ENCODE measurements at places on chromosomes 5 and 9.

DNA sequence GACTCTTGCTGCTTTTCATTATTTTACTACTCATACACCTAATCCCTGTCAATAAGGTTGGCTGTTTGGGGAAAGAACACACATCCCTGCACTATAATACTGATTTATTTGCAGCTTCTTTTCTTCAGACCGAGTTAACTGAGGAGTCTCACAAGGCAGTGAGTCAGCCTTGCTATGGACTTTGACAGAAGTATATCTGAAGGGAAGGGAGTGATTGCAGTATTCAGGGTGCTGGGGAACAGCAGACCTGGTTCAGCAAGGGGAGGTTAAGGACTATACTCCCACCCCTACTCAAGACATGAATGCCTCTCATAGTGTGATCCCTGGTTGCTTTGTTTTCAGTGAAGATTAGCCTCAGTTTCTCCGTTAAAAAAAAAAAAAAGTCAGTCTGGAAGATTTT lies 99.8 kb downstream of the TLE4 start:
- DNase-seq = no peak

GRCh38 chr5:107425541-107426031 lies 245.2 kb downstream of the EFNA5 start:
- no peak for DNase-seq

DNA sequence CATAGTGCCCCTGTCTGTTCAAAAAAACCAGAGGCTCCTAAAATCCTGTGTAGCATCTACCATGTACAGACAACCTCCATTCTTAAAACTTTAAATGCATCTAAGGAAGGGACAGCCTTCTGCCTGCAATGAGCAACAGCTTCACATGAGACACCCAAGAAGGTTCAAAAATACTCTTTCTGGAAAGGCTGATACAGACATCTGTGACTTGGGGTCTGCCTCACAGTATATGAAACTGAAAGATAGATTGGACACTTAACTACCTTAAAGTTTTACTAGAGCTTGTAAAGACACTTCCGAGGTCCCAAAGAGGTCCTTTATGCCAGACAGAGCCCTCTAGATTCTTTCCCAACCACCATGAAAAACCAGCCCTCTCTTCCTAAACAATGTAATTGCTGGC lies 28.2 kb upstream of the CATSPER3 start:
- DNase-seq = no peak

GRCh38 chr5:150400316-150401075 lies 12.2 kb downstream of the CD74 start:
- DNase-seq = no peak

DNA sequence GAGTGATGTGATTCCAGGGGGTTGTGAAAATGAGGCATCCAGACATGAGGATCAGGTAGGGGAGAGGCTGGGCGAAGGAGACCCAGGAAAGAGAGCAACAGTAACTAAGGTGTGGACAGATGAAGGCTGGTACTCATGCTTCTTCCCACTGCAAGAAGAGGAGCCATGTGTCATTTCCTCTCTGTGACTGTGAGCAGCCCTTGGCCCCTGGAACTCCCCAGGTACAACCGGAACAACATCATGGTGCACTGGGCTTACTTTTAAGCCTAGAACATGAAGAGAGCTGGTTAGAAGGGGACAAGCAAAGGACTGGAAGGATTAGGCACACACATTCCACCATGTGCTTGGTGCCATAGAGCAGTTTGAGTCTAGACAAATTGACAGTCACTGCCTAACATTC lies 10.9 kb upstream of the IL12B start:
- no peak for DNase-seq

GRCh38 chr5:172605466-172605865 lies 35.6 kb upstream of the NEURL1B start:
- no peak for DNase-seq

GRCh38 chr5:166784545-166785078 lies 1506.8 kb upstream of the WWC1 start:
- no peak for DNase-seq

DNA sequence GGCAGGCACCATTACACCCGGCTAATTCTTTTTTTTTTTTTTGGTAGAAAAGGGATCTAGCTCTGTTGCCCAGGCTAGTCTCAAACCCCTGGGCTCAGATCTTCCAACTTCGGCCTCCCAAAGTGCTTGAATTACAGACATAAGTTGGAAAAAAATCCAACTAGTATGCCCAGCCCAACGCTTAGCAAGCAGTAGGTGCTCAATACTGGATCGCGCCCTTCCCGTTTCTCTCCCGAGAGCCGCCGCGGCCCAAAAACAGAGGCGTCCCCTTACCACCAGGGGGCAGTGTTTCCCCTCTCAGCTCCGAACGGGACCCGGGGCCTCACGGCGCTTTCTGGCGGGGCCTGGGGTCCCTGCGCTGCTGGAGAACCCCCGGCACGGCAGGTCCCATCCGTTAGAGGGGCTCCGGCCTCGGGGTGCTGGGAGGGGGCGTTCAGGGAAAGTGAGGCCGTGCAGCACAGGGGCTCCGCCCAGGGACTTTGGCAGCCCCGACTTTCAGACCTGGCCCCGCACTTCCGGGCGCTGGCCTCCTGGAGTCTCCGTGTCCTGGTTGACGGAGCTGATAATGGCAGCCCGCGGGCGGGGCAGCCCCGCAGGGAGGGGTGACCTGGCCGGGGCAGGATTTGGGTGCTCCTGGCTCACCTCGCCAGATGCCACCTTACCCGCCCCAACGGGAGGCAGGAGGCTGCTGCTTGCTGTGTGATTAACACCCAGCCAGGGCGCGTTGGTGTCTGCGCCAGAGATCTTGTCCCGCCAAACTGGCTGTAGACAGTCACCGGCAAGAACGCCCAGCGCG lies 15.2 kb downstream of the PTGES start:
- DNase-seq = peak; percentile 87

DNA sequence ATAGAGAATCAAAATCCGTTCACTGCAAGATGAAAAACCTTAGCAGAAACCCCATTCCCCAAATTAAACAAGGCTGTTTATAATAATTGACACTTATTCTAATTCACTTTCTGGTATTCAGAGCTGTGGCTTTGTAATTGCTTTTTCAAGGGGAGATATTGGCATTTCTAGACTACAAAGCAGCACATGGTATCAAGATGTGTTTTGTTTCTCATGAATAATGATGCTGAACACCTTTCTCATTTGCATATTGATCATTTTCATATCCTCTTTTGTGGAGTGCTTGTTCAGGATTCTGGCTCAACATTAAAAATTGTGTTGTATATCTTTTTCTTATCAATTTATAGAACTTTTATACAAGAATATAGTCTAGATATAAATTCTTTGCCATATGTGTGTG lies 22.4 kb upstream of the ANKRD55 start:
- DNase-seq = no peak

- DNase-seq = peak; percentile 24
Measured at GRCh38 chr9:21964925-21965385, 29.2 kb downstream of the CDKN2A start.

DNA sequence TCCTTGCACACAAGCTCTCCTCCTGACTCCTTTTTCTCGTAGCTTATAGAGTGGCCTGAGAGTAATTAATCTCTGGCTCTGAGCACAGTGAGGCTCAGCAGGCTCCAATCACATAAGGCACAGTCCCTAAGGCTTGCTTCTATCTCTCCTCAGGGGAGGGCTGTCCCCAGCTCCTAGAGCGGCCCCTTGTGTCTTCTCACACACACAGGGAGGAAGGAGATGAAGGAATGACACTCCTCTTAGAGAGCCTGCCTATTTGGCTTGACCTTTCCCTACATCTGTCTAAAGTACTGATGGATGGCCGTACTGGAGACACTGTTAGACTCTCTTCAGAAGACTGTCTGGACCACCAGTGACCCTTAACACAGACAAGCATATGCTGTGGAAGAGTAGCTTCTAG lies 12.9 kb downstream of the TAS2R1 start:
- no peak for DNase-seq

GRCh38 chr5:139199321-139199720 lies 1.2 kb upstream of the SIL1 start:
- no peak for DNase-seq

DNA sequence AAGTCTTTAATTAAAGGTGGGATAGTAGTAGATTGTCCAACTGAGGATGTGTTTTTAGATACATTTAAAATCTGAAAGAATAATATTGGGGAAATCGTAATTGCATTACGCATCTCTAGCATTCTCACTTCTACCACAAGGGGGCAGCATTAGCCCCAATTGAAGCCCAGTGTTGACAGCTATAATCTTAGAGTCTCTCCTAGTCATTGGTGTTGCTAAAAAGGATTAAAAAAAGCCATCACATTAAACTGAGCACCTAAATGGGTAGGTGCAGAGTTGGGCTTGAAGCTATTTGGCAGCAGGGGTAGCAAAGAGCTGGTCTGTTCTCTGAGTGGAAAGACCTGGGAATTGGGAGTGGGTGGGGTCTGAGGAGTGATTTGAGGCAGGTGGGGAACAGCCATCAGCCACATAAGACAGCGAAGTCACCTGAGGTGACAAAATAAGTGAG lies 177.2 kb downstream of the OSTF1 start:
- peak; percentile 26 for DNase-seq

- DNase-seq = no peak
Measured at GRCh38 chr9:68496356-68496755, 44.3 kb downstream of the TMEM252 start.

GRCh38 chr5:126677121-126677520 lies 76.4 kb downstream of the PHAX start:
- no peak for DNase-seq

GRCh38 chr5:6291961-6292360 lies 86.4 kb downstream of the MED10 start:
- DNase-seq = peak; percentile 21

GRCh38 chr5:1106385-1107166 lies 5.3 kb downstream of the SLC12A7 start:
- peak; percentile 29 for DNase-seq

DNA sequence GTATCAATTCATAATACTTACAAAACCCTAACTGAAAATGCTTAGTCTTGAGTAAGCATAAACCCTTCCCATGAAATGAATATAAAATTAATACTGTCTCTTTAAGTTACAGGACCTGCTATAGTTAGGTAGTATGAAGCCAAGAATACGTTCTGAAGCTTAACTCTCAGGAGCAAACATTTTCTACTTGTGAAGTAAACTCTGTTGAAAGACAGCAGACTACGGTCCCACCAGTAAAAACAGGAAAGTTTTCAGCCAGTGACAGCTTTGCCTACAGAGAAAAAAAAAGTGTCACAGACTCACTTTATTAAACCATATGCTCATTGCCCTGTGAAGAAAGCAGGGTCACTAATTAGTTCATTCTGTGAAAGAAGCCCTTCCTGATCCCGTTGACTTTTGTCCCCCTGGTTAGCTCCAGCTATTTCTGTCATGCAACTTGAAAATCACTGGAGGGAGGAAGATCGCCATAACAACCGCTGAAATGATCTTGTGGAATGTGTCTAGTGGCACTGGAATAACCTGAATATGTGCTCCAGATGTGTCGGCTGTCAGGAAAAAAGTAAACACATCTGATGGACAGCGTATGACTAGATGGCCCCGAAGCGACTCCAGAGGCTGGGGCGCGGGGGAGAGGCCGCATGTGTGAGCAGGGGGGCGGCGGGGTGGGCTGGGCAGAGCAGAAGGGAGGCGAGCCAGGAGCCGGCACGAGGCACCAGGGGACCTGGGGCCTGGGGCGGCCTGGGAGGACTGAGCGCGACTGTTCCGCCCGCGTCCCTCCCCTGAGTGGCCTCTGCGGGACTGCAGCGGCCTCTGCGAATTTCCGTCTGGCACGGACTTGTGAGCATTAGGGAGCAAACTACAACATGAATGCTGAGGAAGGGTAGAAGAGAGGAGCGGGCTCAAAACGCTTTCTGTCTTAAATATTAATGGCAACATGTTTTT lies 41.9 kb downstream of the BNC2 start:
- no peak for DNase-seq

DNA sequence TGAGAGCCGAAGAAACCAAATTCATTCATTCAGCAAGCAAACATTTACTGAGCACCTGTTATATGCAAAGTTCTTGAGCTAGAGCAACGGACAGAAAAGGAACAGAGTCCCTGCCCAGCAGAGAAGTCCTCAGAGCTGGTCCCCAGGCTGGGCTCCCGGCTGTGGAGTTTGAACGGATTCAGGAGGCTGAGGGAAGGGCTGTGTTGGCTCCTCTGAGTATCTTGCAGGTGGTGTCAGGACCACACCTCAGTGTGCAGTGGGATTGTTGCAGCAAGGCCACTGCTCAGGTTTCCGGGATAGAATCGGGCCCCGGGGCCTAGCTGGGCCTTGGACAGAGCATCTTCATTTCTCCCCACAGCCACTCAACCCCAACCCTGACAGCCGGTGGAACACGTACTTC lies 5.1 kb downstream of the TBC1D13 start:
- DNase-seq = no peak

DNA sequence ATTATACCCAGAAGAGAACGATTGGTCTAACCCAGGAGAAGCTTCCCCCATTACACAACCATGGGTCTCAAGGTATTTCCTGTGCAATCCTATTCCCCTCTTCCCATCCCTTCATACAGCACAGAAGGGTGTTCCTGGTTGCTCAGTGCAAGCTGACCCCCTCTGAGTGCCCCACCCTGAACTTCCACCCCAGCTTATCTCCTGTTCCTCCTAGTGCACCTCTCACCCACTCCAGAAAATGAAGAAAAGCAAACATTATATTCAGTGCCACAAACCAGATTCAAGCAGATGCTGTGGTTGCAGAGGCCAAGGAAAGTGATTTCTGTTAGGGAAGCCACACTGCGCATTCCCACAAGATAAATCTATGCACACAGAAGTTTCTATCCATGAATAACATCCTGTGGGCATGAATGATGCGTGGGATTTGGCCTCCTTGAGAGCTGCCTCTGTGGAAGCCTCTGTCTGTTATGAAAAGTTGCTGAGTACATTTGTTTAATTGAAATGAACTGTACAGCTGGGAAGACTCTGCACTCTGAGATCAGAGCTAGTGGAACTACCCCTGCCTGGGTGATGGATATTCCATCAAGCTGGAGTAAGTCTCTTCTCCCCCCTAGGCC lies 2.2 kb upstream of the OR2S2 start:
- no peak for DNase-seq

DNA sequence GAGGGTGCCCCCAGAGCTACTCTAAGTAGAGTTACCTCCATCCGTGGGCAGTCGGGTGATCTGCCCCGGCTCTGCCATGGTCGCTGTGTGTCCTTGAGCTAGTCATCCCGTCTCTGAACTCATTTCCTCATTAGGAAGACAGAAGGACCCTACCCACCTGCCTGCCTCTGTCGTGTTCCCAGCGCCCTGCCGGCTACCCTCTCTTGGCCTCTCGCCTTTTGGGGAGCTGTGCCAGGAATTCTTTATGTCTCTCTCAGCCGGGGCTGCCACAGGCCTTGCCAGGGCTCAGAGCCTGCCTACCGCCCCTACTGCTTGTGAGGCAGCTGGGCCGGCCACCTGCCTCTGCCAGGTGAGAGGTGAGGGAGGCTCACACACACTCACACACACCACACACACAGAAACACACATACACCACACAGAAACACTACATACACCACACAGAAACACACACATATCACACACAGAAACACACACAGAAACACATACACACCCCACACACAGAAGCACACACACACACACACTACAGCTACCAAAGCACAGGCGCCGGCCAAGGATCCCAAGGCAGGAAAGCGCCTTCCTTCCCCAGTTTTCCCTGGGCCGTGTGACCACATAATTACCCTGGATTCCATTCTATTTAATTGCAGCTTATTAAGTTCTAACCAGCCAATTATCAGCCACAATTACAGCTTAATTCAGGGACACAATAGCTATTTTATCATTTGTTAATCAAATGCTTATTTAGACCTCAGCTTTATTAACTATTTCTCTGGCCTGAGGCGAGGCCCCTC lies 41.7 kb downstream of the UNC5A start:
- no peak for DNase-seq

- peak; percentile 5 for DNase-seq
Measured at GRCh38 chr5:139385061-139386049, 2.3 kb upstream of the SLC23A1 start.

GRCh38 chr5:52624291-52624690 lies 163.4 kb upstream of the ITGA1 start:
- DNase-seq = no peak
